ENCODE measurements at places on chromosomes 6 and 20.

DNA sequence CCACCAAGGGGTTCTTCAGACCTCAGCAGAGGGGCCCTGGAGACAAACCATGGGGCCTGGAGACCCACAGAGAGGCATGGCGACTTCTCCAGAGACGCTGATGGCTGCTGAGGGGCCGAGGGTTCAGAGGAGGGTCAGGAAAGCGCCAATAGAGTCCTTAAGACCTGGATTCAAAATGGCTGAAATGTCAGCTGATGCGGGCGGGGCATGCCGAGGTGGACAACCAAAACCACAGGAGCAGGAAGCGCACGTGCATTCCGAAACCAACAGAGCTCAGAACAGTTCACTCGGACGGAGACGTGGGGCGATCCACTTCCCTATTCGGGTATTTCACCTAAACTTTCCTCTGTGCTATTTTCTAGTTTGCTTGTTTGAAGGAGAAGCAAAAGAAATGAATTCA lies 99.9 kb upstream of the RIN2 start:
- DNase-seq = peak; percentile 39

GRCh38 chr20:23125625-23126191 lies 39.6 kb upstream of the CD93 start:
- no peak for DNase-seq

DNA sequence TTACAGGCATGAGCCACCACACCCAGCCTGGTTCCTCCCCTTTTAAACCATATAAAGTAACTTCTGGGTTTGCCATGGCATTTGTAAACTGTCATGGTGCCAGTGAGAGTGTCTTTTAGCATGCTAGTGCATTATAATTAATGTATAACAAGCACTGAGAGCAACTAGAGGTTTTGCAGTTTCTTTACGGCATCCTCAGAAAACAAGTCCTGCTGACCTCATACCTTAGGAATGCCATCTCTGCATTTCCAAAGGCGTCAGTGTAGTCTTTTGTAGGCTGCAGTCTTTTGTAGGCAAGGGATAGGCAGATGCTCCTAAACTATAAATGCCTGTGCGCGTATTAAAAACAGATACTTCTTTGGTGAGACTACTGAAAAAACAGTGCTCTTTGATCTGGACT lies 75.0 kb upstream of the EZR start:
- DNase-seq = no peak

GRCh38 chr6:33768644-33769120 lies 20.2 kb downstream of the LEMD2 start:
- DNase-seq = peak; percentile 84

DNA sequence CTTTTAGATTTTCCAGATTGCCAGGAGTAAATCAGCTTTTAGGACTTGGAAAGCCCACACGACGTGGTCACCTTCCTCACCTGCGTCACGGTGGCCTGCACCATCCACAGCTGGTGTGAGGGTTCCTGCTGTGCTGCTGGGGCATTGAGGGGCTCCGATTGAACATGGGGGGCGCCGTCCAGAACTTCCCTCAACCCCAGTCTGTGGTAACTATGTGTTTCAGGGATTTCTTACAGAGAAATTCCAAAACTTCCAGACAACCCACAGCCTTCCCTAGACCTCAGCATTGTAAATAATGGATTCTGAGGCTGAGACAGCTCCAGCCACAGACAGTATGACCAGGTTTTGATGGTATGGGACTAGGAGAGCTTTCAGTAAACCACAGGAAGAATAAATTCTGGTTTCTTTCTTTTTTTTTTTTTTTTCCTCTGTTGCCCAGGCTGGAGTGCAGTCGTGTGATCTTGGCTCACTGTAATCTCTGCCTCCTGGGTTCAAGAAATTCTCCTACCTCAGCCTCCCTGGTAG lies 46.7 kb upstream of the IRF4 start:
- no peak for DNase-seq

- no peak for DNase-seq
Measured at GRCh38 chr20:43477193-43477592, 19.5 kb downstream of the SRSF6 start.

GRCh38 chr6:4281341-4282293 lies 146.2 kb upstream of the ECI2 start:
- DNase-seq = peak; percentile 72

DNA sequence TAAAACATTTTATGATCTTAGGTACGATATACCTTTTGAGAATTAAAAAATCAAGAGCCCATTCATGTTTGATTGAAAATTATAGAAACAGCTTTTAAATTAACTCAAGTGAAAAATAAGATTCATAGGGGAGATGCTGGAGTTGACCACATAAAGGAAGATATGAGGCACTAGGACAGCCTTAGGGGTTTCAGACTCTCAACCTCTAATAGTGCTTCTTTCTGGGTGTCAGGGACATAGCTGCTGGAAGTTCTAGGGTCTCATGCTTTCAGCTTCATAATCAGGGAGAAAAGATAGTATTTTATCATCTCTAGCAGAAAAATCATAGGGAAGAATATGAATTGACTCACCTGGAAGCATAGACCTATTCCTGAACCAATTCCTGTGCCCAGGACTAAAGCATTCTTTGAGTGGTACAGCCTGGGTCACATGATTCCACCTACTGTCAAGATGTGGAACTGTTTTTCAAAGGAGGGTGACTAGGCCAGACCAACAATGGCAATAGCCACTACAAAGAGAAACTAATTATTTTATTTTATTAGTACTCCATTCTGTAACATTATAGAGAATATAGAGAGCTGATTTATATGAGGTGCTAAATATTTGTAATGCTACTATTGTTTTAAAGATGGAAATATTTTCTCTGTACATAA lies 27.8 kb upstream of the CENPW start:
- DNase-seq = peak; percentile 26

GRCh38 chr6:167806061-167806700 lies 20.5 kb upstream of the AFDN start:
- no peak for DNase-seq

- DNase-seq = no peak
Measured at GRCh38 chr6:27771235-27771634, 141.0 kb downstream of the OR2B2 start.

DNA sequence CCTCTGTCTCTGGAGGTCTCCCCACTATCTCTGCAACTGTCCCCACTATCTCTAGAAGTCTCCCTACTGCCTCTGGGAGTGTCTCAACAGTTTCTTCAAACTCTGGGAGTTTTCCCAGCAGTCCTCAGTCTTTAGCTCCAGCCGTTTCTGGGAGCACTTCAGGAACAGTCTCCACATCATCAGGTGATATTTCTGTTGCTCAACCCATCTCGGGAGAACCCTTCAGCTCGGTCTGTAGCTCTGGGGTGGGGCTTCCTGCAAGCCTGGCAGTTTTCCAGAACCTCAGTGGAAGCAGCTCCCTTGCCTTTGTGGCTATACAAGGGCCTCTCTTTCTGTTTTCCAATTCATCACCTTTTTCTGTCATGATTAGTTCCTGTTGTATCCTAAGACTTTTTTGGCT lies 3.0 kb upstream of the SFTA2 start:
- no peak for DNase-seq

- no peak for DNase-seq
Measured at GRCh38 chr6:12622566-12622965, 94.0 kb upstream of the PHACTR1 start.

DNA sequence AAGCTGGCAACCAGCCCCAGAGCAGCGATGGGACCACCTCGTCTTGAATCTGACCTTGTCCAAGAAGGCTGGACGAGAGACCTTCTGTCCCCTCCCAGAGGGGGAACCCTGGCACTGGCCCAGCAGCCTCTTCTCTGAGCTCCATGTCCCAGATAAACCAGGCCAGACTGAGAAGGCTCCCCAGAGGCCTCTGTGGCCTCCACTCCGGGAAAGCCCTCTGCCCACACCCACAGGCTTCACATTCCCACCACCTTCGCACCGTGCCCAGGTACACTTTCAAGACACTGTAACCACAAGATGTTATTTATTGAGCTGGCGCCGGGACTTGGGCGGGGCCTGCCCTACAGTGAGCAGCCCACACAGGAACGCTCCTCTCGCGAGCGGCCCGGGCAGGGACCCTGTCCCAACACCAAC lies 33.2 kb downstream of the ADA start:
- no peak for DNase-seq

DNA sequence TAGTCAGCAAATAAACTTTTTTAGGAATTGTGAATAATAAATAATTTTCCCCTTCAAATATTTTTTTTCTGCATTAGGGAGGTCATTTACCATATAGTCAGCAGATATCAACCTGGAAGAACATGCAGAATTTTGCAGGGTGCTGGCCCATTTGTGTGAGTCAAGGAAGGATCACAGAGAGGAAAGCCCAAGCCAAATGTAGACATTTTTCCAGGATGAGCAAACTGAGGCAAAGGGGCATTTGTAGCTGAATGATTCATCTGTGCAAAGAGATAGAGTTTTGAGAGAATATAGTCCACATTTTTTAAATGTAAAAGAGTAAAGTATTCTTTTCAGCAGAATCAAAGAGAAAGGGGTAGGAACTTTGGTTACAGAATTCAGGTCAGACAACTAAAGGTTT lies 555.5 kb upstream of the MARCKS start:
- no peak for DNase-seq

DNA sequence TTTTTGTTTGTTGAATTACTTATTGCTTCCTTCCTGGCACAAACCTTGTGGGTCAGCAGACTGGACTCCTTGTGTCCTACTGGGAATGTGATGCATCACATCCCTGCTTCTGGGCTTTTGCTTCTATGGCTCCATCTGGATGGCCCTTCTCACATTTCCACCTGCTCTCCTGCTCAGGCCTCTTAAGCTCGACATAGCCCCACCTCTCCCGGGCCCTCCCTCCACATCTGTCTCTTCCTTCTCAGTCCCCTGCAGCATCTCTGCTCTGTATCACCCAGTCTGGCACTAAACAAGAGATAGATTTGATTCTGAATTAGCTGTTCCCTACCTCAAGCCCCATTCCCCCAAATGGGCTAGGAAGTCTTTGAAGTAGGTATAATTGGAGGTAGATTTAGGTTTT lies 356.8 kb downstream of the DHX35 start:
- no peak for DNase-seq

GRCh38 chr6:126753606-126754005 lies 364.9 kb upstream of the RSPO3 start:
- DNase-seq = no peak

- DNase-seq = no peak
Measured at GRCh38 chr20:22931653-22932608, 103.2 kb upstream of the SSTR4 start.

GRCh38 chr6:113352029-113352801 lies 504.9 kb upstream of the MARCKS start:
- no peak for DNase-seq

DNA sequence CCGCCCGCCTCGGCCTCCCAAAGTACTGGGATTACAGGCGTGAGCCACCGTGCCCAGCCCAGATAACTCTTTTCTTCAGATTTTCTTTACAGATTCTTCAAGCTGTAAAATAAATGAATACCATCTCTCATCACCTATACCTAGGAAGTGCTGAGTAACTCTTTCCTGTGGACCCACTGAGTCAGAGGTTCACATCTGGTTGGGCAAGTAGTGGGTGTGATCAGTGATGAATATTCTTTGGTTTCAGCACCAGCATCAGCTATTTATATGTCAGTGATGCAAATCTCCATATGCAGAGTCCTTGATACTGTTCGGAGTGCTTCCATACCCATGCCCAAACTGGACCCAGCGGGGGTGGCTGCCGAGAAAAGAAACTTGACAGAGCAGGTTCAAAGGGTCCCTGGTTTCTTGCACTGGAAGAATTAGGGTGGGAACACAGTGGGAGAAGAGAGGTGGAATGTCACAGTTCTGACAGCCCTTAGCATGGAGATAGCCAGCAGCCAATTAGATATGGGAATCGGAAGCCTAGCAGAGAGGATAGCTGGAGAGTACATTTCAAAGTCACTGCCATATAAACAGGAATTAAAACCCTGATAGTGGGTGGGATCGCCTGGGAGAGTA lies 64.9 kb upstream of the DDR1 start:
- no peak for DNase-seq

GRCh38 chr6:52662031-52662430 lies 8.9 kb upstream of the TMEM14A start:
- no peak for DNase-seq

- no peak for DNase-seq
Measured at GRCh38 chr20:37945091-37945547, 42.2 kb downstream of the VSTM2L start.

DNA sequence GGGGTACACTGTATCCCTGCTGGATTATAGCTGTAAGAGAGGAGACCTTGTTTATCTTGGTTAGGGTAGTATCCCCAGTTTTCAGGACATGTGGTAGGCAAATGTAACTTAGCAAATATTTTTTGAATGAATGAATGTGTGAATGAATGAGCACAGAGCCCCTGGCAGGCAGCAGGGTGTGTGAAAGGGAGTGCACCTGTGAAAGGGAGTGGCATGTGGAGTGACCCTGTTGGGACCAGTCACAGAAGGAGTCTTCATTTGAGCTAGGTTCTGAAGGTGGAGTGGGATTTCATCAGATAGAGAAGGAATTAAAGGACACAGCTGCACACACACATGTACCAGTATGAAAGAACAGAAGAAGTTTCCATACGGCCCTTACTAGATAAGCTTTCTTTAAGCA lies 4.9 kb downstream of the SMAP1 start:
- DNase-seq = no peak

DNA sequence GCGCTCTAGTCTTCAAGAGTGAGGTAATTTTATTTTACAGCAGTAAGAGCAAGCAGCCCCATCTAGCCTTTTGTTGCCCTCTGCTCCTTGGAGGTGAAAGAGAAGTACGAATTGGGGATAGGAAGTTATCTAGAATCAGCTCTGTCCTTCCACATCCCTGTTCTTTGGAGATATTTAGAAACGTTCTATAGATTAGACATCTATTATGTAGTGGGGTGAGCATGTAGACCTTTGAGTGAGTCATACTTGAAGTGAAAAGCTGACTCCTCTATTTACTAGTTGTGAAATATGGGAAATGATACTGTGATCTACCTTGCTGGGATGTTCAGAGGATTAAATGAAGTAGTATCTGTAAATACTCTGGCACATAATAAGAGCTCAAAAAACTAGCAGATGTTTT lies 36.0 kb upstream of the SLC35D3 start:
- DNase-seq = no peak

- DNase-seq = no peak
Measured at GRCh38 chr20:47748069-47748468, 37.2 kb downstream of the SULF2 start.

GRCh38 chr6:37222125-37222967 lies 35.2 kb upstream of the TBC1D22B start:
- peak; percentile 88 for DNase-seq

GRCh38 chr6:80938131-80938530 lies 814.4 kb downstream of the TENT5A start:
- DNase-seq = no peak

GRCh38 chr20:24587384-24588046 lies 118.1 kb downstream of the SYNDIG1 start:
- no peak for DNase-seq

DNA sequence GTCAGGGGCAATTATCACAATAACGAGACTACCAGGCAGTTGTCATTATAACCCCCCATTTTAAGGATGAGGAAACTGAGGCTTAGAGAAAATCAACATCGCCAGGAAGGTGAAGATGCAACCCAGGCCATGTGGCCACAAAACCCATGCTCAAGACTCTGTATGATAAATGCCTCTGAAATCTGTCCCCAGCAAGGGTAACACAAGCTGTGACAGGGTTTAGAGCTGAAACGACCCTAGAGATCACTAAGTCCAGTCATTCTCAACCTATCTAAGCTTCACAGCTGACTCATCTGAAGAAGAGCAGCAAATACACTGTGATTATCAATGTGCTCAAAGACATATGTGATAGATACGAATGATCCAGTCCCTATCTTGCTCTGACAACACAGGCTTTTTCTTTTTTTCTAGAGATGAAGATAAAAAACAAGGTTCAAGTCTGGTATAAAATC lies 47.0 kb downstream of the ARHGAP18 start:
- peak; percentile 50 for DNase-seq

Measured in GM13977 (cell line).